Stimulated activated CD4-positive, alpha-beta T cell treated with anti-CD3 and anti-CD28 coated beads, Interleukin-1b, Interleukin-23, amount 100 ng/mL, for 4 hours (primary cell): ENCODE measurements at places on chromosomes 3 and 15.

GRCh38 chr15:68126396-68126795 lies 72.3 kb downstream of the PIAS1 start:
- DNase-seq = no peak

- DNase-seq = no peak
These were observed 11.1 kb upstream of the MFN1 start for GRCh38 chr3:179336345-179336929.

DNA sequence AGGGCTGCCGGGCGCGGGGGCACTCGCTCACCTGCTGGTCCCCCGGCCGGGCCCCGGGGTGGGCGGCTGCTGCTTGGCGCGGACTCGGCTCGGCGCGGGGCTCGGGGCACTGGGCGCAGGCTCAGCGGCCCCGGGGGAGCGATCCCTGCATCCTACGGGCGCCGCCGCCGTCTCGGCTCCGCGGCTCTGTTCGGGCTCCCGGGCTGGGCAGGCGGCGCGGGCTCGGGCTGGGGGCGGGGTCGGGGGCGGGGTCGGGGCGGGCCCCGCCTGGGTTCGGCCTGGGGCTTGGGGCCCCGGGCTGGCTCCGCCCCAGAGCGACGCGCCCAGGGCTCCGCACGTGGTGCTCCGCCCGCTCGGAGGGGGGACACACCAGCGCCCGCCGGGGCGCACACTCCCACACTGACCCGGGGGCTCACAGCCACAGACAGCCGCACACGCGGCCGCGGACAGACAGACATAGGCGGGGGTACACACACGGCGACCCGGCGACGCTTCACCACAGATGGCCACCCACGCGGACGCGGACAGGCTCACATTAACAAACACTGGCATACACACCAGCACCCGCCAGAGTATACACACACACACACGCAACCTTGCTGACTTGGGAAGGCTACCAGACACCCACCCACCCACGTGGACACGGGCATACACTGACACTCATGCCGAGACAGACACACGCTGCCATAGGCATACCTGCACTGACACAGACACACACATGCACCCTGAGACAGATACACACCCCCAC lies at the start of gene SCN5A:
TSS of gene SCN5A (minus strand) at position 188 of the 748 bp plus-strand sequence. CDS start 16,380 bp downstream, outside the sequence.
- DNase-seq = peak; percentile 40

DNA sequence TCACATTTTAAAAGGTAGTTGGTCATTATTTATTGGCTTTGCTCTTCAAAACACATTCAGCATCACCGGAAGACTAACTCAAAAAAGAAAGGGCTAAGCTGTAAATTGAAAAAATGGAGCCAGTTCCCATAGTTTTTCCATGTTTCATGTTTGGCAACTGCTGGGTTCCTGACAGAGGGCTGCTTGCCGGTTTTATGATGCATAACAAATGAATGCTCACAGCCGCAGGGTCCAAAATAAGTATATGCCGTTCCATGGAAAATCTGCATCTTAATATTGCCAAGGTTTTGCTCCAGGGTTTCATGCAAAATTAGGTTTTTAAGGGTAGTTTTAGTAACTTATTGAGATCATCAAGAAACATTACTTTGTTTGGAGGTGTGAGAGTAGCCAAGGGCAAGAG lies 15.8 kb downstream of the SLC12A1 start:
- DNase-seq = no peak

DNA sequence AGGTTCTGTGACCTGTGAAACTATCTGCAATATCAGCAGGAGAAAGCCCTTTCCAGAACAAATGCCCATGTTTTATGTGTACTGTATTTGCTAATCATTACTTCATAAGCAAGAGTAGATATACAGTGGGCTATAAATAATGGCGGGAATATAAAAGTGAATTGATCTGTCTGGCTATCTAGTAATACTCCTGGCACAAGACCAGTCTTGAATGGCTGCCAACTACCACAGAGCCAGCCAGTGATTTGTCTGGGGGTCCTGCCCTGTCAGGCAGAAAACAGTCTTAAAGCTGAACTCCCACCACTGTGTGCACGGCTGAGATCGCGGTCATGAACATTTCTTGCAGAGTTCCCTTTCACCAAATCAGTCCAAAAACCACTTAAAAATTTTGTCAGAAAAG lies 176.3 kb downstream of the MEIS2 start:
- no peak for DNase-seq

DNA sequence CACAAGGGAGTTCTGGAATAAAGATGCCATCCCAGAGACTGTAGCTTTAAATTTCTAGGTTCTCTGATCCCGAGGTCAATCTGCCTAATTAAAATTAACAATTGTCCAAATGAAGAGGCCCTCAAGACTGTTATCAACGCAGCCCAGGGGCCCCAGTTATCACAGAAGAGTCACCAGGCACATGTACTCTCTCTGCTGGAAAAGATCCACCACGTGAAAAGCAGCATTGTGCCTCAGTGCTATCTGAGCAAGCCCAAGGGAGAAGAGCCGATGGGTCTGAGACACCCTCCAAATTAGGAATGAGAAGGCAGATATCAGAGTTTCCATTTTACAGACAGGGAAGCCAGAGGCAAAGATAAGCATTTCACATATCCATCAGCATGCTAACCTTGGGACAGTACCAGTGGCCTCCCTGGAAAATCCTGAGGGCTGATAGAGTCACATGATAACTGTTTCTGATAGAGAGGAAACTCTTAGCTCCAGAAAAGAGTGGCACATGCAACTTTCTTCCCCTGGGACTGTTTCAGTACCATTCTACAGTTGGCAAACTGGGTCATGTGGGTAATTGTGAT lies 55.5 kb downstream of the ITGB5 start:
- DNase-seq = no peak

DNA sequence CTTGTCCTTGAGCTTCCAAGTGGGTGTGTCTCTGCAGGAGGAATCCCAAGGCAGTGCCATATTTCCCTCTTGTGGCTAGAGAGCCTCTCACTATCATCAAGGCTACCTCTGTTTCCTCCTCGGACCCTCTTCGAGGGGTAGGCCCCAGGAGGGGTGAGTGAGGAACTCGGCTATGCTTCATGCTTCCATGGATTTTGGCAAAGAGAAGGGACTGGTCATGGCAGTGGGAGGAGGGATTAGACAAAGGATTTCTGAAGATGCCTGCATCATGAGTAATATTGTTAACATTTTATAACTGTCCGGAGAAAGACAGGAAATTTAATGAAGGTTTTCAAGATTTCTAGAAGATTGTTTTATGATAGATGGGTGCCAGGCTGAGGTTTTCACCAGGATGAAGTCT lies 241.5 kb downstream of the CLSTN2 start:
- no peak for DNase-seq

- no peak for DNase-seq
These were observed 254.3 kb downstream of the RYR3 start for GRCh38 chr15:33565094-33565493.

- DNase-seq = no peak
These were observed 6.8 kb downstream of the UBE2E2 start for GRCh38 chr3:23209747-23210487.

DNA sequence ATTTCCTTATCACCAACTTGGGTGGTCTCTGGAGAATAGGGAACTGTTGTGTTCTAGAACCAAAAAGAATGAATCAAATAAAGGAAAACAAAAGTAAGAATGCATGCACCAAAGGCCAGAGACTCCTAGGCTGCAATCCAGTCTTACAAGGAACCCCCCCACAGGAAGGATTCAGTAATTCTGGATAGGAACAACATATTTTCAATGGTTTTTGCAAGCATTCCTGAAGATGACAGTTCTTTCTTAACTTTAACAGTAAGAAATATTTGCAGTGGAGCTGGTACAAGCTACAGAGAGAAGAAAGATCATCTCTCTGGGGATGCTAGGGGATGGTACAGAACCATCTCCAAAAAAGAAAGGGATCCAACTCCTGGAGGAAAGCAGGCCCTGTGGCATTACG lies 116.2 kb upstream of the CHRM5 start:
- DNase-seq = no peak

DNA sequence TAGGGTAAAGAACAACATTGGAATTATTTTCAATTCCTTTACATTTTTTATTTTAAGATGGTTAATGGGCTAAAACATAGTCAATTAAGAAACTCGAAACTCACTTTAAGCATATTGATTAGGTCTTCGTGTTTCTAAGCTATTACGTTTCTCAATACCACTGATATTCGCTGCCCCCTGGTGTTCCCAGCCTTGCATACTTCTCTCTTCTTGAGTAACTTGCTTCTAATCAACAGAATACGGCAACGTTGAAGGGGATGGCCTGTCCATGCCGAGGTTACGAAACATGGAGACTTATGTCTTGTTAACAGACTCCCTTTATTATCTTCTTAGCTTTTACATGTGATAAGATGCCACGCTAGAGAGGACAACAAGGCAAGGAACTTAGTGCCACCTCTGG lies 43.6 kb downstream of the ROBO1 start:
- no peak for DNase-seq

DNA sequence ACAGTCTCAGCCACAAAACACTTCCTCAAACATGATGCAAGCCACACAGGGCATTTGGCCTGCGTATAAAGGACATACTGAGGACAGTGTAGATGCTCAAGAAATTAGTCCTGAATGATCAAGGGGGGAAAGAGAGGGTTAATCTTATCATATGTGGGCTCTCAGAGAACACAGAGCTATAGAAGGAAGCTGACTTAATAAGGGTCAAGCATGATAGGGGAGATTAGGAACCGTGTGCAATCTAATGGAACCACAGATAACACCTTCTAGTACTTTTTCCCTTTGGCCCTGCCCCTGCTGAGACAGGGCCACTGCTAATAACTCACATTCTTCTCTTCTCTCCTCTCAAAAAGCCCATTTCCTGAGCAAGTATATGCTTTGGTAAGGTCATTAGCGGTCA lies 114.1 kb upstream of the ADAMTS9 start:
- DNase-seq = no peak

GRCh38 chr3:39088889-39089288 lies 18.5 kb downstream of the GORASP1 start:
- DNase-seq = no peak

GRCh38 chr3:71875461-71875947 lies 90.6 kb upstream of the PROK2 start:
- DNase-seq = peak; percentile 72

DNA sequence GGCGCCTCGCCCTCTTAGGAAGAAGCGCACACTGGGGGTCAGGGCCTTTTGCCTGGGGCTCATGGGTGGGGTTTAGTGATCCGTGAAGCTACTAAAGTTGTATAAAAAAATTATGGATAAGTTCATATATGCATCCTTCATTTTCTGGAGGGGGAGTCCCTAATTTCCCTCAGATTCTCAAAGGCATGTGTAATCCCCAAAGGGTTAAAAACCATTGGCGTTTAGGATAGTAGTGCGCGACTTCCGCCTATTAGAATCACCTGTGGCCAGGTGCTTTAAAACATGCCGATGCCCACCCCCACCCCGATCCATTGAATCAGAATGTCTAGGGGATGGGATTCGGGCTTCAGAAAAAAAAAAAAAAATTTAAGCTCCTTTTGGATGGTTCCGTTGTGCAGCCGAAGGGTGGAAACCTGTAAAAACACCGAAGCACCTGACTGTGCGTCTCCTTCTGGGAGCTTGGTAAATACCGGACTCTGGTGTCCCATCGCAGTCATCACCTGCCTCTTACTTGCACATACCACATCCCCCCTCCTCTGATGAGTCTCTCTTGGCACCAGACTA lies 570 bp downstream of the APH1B start:
- no peak for DNase-seq

DNA sequence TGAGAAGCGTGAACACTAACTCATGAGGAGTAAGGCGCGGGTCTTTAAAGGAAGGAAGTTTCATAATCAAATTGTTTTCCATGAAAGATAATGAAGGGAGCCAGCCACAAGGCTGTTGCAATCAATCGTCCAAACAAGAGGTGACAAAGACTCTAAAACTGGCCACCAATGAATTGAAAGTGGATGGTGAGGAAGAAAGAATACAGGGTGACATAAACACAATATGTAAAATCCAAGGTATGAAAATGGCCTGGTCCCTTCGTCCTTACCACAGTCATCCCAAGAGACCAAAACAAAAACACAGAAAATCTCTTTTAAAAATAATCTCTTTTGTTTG lies 12.0 kb downstream of the CD86 start:
- DNase-seq = no peak

DNA sequence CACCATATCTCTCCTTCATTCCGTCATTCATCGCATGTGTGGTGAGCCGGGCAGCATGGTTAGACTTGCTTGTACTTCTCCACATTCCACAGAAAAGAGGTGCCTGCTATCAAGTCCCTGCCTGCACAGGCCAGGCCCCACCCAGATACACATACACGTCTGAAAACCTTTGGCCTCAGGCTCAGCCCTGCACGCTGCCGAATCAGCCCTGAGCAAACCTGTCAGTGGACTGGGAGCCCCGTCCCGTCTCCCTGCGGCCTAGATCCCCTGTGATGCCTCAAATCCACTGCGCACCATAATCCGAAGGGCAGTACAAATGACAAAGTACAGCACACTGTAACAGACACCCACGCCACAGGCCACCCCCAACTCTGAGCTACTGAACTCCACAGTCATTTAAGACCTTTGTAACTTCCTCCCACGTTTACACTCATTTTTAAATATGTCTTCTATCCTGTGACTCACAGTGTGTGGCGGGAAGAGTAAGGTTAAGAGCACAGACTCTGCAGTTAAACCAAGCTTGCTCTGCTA lies 67.1 kb downstream of the MB21D2 start:
- DNase-seq = peak; percentile 23

DNA sequence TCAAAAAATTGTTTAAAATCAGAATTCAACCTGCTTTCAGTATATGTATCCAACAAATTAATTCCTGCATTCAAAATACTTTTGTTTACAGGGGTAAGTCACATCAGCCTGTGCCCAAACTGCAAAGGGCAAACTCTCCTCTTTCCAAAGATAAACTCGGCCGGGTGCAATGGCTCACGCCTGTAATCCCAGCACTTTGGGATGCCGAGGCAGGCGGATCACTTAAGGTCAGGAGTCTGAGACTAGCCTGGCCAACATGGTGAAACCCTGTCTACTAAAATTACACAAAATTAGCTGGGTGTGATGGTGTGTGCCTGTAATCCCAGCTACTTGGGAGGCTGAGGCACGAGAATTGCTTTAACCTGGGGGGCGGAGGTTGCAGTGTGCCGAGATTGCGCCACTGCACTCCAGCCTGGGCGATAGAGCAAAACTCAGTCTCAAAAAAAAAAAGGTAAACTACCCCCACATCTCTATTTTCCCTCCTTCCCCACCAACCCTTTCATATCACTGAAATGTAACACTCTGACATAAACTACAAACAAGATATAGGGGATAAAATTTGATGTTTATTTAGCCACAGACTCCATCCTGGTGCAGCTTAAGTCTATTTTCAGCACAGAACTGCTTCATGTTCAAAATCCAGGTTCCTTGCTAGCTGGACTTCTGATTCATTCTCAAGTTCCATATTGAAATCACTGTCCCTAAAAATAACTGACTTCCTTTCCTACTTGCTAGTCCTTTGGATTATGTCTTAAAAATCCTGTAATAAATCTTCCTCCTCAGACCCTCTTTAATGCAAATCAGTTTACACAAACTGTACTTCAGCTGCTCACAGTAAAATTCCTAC lies 15.4 kb downstream of the UBP1 start:
- DNase-seq = no peak

DNA sequence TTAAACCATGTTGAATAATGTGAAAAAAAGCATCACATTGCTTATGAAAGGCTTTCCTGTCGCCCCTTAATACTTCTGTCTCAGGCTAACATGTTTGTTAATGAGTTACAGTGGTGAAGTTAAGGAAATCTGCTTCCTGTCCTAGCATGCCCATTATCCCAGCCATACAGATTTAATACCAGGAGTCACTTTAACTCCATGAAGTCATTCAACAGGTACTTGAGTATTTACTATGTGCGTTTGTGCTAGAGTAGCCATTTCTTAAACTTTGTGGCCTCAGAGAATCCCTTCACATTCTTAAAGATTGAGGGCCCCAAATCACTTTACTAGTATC lies 10.1 kb upstream of the SETD5 start:
- no peak for DNase-seq

GRCh38 chr3:16031434-16031833 lies 143.0 kb upstream of the GALNT15 start:
- no peak for DNase-seq
